CD8-positive, alpha-beta memory T cell (primary cell): ENCODE measurements at places on chromosomes 3 and 15.

GRCh38 chr3:194879991-194880939 is 194.6 kb downstream of the FAM43A start:
- DNase-seq: no peak

- DNase-seq: no peak
Measured at GRCh38 chr15:28913171-28913765, 27.5 kb downstream of the APBA2 start.

DNA sequence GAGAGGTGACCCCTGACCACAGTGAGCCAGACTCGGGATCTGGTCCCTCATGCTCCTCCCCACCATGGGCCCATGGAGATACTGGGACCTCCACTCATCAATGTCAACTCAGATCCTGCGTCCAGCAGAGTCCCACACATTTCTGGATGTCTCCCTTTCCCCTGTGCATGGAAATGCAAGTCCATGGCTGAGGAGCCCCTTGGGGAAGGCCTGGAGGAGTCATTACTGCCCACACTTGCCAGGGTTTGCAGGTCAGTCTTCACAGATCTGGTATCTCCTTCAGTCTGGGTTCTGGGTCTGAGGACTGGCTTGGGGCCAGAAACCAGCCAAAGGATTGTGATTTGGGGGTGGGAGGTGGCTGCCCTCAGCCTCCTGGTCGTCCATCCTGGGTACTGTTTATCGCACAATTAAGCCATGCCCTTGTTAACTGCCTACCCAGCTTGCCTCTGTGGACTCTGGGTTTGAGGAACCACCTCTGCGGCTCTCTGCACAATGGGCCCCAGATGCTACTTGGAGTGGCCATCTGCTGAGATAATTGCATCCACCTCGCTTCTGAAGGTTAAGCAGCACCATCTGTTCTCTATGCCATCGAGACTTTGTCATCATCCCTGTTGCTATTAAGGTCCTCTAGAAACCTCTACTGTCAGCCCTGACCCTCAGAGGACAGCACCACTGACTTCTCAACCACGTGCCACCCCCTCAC is 49.9 kb upstream of the KLF13 start:
- DNase-seq: no peak

DNA sequence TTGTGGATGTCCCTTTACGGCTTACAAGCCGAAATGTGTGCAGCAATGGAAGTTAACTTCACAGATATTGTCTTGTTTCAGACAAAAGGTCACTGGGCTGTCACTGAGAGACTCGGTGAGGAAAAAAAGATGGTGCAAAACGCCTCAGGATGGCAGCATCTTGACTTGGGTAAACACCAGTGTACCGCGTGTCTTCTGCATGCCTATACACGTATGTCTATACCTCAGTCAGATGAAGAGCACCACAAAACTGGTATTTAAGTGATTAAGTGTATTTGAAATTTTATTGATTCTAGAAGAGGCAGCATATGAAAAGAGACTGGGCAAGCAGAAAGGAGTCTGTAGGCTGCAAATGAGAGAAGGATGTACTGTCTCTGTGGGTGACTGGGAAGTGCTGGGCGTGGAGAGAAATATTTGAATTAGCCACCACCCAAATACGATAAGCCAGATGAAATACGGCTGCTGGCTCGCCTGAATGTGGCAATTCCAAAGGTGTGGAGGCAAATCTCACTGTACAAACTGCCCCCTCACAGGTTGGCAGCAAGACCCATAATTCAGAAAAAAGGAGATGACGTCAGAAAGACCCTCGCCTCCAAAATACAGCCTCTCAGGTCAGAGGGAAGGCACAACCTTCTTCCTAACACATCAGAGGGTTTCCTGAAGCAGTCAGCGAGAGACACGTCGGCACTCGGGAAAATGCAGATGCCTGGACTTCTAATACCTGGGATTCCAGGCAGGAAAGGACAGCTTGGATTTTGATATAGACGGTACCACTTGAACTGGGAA is 53.4 kb upstream of the NEO1 start:
- DNase-seq: no peak

DNA sequence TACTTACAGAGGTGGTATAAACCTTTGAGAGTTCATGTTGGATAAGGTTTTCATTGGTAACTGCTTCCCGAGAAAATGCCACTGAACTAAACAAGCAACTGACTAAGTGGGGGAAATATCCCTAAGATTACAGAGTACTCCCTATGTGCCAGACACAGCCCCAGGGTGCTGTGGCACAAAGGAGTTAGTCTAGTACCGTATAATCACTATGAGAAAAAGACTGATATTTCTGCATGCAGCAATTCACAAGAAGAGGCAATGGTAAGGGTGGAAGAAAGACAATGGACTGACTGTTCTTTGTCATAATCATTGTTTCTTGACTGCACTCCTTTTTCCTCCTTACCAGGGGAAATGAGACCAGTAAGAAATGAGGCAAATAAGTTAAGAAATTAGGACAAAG is 20.0 kb upstream of the SLC25A26 start:
- DNase-seq: no peak

DNA sequence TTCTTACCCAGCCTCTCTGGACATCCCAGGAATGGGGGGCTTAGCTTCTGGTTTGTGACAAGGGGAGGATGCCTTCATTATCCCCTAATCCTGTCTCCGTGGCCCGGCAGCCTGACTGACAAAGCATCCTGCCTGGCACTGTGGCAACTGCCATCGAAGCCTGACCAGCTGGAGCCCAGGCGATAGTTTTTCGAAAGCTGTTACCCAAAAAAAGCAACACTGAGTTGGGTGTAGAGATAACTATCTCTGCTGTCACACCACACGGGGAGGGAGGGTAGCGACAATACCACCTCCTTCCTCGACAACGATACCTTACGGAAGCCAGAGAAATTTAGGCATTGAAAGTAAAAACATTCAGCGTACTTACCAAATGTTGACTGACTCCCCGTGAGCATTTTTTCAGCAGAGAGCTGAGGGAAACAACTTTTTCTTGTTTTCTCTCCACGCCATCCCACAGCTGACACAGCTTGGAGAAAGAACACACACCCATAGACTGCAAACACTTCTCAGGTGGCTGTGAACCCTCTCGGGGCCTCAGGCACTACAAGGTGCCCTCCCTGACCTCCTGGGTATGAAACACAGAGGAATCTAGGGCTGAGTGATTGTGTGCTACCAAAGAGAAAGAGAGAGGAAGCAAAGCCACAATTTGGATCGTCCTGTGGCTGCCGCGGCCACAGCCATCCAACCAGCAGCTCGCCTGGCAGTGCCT is 361.9 kb upstream of the ICE2 start:
- peak; percentile 37 for DNase-seq

DNA sequence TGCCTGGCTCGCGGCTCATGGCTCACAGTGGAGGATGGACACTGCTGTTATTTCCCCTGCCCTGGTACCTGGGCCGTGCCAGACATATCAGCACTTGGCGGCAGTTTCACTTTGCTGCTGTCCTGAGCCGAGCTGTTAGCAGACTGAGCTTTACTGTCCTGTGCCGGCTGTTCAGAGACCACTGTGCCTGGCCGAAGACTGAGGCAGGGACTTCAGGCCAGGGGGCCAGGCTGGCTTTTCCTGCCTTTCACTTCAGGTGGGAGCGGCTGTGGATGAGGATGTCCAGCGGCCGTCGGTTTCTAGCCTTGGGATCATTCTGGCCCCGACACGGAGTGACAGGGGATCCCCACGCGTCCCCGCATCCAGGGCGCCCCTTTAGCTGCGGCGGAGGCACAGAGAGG is 1.1 kb downstream of the ATP10A start:
- no peak for DNase-seq

DNA sequence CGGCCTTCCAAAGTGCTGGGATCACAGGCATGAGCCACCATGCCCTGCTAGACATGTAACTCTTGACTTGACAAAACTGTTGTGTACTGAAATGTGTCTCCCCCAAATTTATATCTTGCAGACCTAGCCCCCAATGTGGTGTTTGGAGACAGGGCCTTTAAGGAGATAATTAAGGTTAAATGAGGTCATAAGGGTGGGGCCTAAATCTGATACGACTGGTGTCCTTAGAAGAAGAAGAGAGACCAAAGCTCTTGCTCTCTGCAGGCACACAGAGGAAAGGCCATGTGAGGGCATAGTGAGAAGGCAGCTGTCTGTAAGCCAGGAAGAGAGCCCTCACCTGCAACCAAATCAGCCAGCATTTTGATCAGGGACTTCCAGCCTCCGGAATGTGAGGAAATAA is 361.3 kb downstream of the SV2B start:
- DNase-seq: no peak

DNA sequence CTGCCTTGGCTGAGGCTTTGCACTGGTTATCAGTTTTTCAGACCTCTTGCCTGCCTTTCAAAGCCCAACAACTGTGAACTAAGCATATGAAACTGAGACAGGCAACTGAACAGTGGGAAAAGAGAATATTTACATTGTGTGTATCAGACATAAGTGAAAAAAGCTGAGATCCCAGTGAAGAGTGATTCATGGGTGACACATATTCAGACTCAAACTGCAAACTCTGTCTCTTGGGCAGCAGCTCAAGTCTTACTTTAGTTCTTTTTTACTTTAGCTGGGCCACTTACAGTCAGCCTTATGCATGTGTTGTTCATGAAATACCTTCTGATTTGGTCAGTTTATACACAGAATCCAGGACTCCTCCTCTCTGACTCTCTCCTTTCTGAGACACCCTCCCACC is 19.2 kb downstream of the SUCLG2 start:
- DNase-seq: no peak

DNA sequence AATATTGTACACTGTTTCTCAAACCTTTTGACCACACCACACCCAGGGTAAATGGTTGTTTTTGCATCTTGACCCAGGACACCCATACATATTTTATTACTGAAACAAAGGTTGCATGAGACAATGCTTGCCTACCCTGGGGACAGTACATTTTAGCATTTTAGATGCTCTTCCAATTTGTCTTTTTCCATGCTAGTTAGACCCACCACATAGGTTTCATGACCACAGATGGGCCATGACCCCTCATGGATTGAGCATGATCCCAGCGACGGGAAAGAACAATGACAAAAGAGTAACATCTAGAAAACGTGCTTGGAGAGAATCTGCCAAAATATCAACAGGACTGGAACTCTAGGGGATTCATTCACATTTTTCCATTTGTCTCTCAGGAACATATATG is 161.0 kb upstream of the PFN2 start:
- DNase-seq: no peak

DNA sequence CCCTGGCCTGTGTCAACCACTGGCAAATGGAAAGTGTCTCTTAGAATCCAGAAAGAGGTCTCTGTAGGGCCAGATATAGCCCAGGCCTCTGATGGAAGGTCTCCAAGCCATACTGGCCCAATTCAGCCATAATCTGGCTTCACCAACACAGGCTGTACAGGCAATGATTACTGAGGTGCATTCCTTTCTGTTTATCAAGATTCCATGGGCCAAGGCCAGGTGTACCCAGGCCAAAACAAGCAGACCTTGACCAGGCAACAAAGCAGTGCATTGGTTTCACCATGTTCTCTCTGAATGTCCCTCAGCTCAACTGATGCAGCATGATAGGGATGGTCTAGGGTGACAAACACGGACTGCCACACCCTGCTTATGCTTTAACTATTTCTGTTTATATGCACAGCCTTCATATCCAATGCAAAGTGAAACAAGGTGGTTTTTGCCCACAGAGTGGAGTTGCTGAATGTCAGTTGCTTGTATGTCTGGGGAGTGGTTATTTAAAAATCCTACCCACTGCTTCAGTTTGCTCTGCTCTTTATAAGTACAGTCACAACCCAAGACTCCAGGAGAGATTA is 25.2 kb downstream of the CCNL1 start:
- no peak for DNase-seq

GRCh38 chr3:59049671-59050331 is at the start of gene CFAP20DC:
CFAP20DC (minus strand) TSS chr3:59050025; CDS start chr3:59049631, 394 bp downstream.
- peak; percentile 88 for DNase-seq

- no peak for DNase-seq
Measured at GRCh38 chr3:123282461-123282860, 80.7 kb downstream of the SEC22A start.

- no peak for DNase-seq
Measured at GRCh38 chr3:66778777-66779176, 219.3 kb upstream of the KBTBD8 start.

DNA sequence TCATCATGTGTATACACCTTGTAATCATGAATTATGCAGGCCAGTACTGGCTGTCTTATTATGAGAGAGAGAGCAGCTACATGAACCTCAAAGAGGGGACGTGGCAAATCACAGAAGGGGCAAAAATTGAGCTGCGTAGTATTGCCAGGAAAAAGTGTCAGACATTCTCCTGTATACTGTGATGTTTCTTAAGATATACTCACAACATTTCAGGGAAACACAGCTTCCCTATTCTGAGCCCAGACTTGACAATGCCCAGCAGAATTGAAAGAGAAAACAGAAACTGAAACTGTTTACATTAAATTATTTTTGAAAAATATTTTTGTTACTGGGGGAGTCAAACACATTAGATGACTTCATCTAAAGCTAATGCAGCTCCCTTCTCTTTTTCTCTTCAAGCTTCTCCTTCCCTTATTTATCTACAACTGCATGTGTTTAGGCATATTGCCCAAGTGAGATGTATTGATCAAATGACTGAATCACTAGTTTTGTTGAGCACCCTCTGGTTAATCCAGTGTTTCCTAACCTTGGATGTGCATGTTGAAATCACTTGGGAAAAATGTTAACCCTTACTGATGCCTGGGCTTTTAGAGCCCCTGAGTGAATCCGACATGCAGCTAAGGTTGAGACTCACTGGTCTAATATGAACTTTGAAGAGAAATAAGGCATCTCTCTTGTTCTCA is 39.5 kb downstream of the CADPS start:
- DNase-seq: no peak

GRCh38 chr3:194261581-194262063 is 89.5 kb downstream of the CPN2 start:
- DNase-seq: no peak

- no peak for DNase-seq
Measured at GRCh38 chr3:108414007-108414406, 96.4 kb downstream of the MYH15 start.
